ENCODE measurements at places on chromosomes 6 and 20.

DNA sequence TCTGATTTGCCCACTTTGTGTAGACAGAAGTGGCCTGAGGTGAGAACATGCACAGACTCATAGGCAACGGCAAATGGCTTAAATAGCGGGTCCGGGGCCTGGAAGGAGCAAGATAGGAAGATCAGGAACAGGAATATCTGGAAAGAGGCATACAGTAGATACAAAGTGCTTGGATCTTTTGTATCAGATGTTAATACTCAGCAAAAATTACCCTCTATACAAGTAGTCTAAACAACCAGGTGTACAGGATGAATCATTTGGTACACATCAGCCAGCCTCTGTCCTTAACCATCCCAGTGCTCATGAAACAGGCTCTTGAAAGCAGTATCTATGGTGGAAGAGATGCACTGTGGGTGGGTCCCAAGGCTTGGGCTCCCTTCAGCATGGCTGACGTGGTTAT, 28.9 kb upstream of the HLA-C start:
- H3K4me1 ChIP-seq: no peaks in the 10 kb centered on the region
- H3K4me3 ChIP-seq: no peak overlapping the region
- H3K27ac ChIP-seq: no peak overlapping the region
- H3K27me3 ChIP-seq: no peaks in the 10 kb centered on the region
- no peak for DNase-seq
- H3K36me3 ChIP-seq: no peaks in the 10 kb centered on the region

GRCh38 chr6:112416866-112417265, 69.7 kb downstream of the RFPL4B start:
- no peaks in the 10 kb centered on the region for H3K36me3 ChIP-seq
- peak overlapping the region; percentile 57 for H3K27ac ChIP-seq
- peak; percentile 77 for DNase-seq
- peaks cover 13% of the 10 kb centered on the region for H3K4me1 ChIP-seq
- no peaks in the 10 kb centered on the region for H3K27me3 ChIP-seq

DNA sequence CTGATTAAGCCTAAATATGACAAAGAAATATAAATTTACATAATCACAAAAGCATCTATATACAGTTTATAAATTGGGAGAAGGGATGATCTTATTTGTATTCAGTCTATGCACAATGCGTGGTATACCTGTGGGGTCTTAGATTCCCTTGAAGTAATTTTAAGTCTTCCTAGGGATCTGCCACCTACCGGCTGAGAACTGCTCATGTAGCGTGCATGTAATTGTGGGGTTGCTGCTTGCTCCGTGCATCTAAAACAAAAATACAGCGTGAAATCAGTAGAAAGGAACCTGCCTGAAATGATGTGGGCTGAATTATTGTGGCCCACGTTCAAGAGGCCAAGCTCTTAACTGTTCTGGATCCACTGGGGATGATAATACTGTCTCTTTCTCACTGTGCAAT, 187.3 kb downstream of the MBOAT1 start:
- H3K27ac ChIP-seq: no peak overlapping the region
- no peak overlapping the region for H3K4me3 ChIP-seq
- H3K27me3 ChIP-seq: no peaks in the 10 kb centered on the region

GRCh38 chr20:10673842-10674683, at the start of gene JAG1:
JAG1 (minus strand) TSS chr20:10673999; CDS start chr20:10673530, 469 bp downstream.
- peaks cover 9% of the 10 kb centered on the region for H3K4me1 ChIP-seq
- H3K36me3 ChIP-seq: no peaks in the 10 kb centered on the region
- H3K27me3 ChIP-seq: no peaks in the 10 kb centered on the region
- peak within 1 kb of the TSS; percentile 86 for H3K27ac ChIP-seq
- H3K4me3 ChIP-seq: peak within 1 kb of the TSS; percentile 82

DNA sequence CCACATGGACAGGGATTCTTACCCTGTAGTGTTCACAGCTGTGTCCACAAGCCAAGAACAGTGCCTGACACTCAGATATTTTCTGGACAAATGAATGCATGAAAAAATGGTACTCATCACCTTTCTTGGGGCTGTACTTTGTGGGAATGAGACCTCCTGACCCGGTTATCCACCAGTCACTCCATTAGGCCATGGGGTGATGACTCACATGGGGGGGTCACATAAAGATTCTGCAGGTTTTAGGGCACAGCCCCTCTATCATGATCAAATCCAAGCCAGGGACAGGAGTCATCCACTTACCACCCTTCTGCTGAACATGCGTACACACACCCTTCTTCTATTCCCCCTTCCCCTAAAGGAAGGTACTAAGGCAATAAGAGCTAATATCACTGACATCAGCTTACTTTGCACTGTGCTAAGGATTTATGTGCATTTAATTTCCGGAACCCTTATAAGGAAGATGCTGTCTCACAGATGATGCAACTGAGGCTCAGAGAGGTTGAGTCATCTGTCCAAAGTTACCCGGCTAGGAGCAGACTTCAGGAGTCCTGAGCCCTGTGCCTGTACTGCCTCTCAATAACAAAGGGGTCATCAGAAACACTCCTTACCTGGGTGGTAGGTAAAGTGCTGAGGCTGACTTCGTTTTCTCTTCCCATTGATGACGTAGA, 107.8 kb downstream of the NFATC2 start:
- H3K36me3 ChIP-seq: no peaks in the 10 kb centered on the region
- H3K4me3 ChIP-seq: no peak overlapping the region
- no peak overlapping the region for H3K27ac ChIP-seq

- H3K27ac ChIP-seq: no peak overlapping the region
- H3K4me1 ChIP-seq: no peaks in the 10 kb centered on the region
- no peaks in the 10 kb centered on the region for H3K36me3 ChIP-seq
- no peak overlapping the region for H3K4me3 ChIP-seq
- DNase-seq: no peak
Measured at GRCh38 chr6:109102762-109103161, 7.5 kb downstream of the CEP57L1 start.

DNA sequence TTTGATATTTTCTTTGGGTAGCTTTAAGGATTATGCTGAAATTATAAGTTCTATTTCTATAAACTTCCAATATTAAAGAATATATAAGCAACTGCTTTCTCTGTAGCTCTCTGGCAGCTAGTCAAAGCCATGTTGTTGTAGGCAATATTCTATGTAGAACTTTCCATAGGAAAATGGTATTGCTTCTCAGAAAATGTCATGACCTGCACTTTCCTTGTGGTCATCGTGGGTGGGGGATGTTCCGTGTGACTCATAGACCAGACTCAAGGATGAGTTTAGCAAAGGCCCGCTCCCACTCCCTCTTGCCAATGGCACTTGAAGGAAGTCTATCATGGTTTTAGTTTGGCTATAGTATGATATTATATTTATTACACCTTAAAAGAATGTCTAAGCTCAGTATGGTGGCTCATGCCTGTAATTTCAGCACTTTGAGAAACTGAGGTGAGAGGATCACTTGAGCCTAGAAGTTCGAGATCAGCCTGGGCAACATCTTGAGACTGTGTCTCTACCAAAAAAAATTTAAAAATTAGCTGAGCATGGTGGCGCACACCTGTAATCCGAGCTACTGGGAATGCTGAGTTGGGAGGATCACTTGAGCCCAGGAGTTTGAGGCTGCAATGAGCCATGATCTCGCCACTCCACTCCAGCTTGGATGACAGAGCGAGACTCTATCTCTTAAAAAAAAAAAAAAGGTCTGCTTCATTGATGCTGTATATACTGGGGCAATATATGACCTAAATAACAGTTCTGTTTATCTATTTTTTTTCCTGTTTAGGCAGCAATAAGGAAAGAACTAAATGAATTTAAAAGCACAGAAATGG, 36.6 kb upstream of the LTV1 start:
- peak; percentile 66 for DNase-seq
- no peaks in the 10 kb centered on the region for H3K27me3 ChIP-seq
- H3K36me3 ChIP-seq: 0 out of 2 replicates have a peak, but pooled peaks cover 10% of the 10 kb centered on the region
- peaks cover 17% of the 10 kb centered on the region for H3K4me1 ChIP-seq
- peak overlapping the region; percentile 58 for H3K27ac ChIP-seq

- no peak for DNase-seq
- H3K4me1 ChIP-seq: no peaks in the 10 kb centered on the region
- no peaks in the 10 kb centered on the region for H3K27me3 ChIP-seq
- H3K27ac ChIP-seq: no peak overlapping the region
- peaks cover 21% of the 10 kb centered on the region for H3K36me3 ChIP-seq
Measured at GRCh38 chr6:45495429-45496084, 117.8 kb upstream of the SUPT3H start.

DNA sequence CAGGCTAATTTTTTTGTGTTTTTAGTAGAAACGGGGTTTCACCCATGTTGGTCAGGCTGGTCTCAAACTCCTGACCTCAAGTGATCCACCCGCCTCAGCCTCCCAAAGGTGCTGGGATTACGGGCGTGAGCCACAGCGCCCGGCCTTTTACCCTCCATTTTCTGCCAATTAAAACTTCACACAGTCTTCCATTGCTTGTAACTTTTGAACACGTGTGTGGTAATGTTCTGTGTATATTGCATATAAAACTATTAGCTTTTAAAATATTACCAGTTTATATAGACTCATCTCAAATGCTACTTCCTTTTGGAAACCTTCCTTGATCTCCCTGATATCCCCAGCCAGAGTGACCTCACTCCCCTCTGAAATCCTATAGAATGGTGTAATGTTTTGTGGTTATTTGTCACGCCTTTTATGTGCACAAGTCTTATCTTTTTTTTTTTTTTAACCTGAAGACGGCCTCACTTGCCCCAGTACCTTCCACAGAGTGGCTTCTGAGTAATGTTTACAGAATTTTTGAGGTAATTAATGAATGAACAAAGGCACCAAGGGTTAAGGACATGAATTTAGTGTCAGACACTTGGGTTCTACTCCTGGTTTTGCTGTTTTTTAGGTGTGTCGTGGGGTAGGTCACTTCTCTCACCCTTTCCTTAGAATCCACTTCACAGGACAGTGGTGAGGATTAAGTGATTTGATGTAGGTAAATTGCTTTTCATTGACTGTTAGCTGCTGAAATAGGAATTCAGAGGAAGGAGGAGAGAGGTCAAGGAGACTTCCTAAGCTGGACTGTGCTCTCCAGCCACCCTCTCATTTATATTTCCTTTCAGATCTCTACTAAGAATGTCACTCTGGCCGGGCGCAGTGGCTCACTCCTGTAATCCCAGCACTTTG, 11.2 kb upstream of the MMP24 start:
- DNase-seq: peak; percentile 68
- H3K27ac ChIP-seq: no peak overlapping the region
- H3K4me1 ChIP-seq: peaks cover 11% of the 10 kb centered on the region
- H3K36me3 ChIP-seq: no peaks in the 10 kb centered on the region
- H3K4me3 ChIP-seq: no peak overlapping the region

GRCh38 chr6:70375882-70376281, 37.4 kb upstream of the FAM135A start:
- DNase-seq: peak; percentile 7
- no peak overlapping the region for H3K4me3 ChIP-seq
- H3K27ac ChIP-seq: no peak overlapping the region
- H3K36me3 ChIP-seq: no peaks in the 10 kb centered on the region
- H3K4me1 ChIP-seq: no peaks in the 10 kb centered on the region

DNA sequence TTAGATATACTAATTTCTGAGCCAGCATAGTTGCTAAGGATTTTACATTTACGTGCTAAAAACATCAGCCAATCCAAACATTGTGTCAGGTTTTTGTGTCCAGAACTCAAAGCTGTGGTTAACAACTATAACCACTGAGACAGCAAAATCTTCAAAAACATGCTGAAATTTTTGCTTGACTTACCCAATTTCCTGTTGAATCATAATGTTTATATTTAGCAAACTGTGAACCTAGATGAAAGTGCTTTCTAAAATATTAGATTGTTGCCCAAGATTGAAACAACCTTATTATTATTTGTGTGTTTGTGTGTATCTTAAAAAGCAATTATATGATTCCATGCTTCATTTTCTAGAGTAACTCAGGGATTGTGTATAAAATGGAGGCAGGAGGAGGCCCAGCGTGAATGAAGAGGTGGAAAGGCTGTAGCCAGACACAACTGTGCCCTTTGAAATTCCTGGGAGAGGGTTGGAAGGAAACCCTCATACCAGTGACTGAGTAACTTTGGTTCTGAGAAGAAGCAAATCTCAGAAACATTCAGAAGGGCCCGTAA, 48.0 kb downstream of the ARMC2 start:
- H3K27me3 ChIP-seq: no peaks in the 10 kb centered on the region
- peaks cover 23% of the 10 kb centered on the region for H3K4me1 ChIP-seq
- no peaks in the 10 kb centered on the region for H3K36me3 ChIP-seq
- H3K4me3 ChIP-seq: 0 out of 2 replicates have a peak overlapping the region, but pooled peaks have one; percentile 20
- DNase-seq: peak; percentile 91

- no peak for DNase-seq
- no peak overlapping the region for H3K27ac ChIP-seq
- no peak overlapping the region for H3K4me3 ChIP-seq
- H3K4me1 ChIP-seq: no peaks in the 10 kb centered on the region
Measured at GRCh38 chr6:68211242-68211795, 423.8 kb upstream of the ADGRB3 start.

- H3K4me1 ChIP-seq: no peaks in the 10 kb centered on the region
- no peaks in the 10 kb centered on the region for H3K27me3 ChIP-seq
- H3K36me3 ChIP-seq: no peaks in the 10 kb centered on the region
- no peak overlapping the region for H3K27ac ChIP-seq
- no peak overlapping the region for H3K4me3 ChIP-seq
- no peak for DNase-seq
Measured at GRCh38 chr20:21114584-21114983, 8.4 kb upstream of the LINC00237 start.

DNA sequence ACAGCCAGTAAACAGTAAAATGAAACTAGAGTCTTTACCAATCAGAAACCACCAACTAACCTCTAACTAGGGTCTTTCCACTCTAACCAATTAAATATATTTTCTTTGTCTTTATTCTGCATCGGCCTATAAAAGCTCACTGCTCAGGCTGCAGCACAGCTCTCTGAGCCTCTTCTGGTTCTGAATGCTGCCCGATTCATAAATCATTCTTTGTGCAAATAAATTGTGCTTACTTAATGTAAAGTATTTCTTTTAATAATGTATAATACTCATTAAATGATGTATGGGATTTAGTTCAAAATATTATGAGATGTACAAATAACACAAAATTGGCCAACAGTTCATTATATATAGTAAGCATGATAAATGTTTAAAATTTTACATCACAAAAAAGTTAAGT, 7.9 kb downstream of the IBTK start:
- peaks cover 20% of the 10 kb centered on the region for H3K36me3 ChIP-seq
- no peak overlapping the region for H3K27ac ChIP-seq
- no peaks in the 10 kb centered on the region for H3K27me3 ChIP-seq
- no peak overlapping the region for H3K4me3 ChIP-seq
